Trophoblast cell (in vitro differentiated cells and primary cell): ENCODE measurements at places on chromosomes 13 and 19.

- no peaks in the 10 kb centered on the region for H3K27me3 ChIP-seq
- H3K4me3 ChIP-seq, result no peak overlapping the region
- DNase-seq, result no peak
- H3K36me3 ChIP-seq, result peaks cover 5% of the 10 kb centered on the region
- H3K4me1 ChIP-seq, result no peaks in the 10 kb centered on the region
- no peak overlapping the region for H3K27ac ChIP-seq
These were observed 129.2 kb downstream of the PAN3 start for GRCh38 chr13:28267497-28267896.

GRCh38 chr13:50132904-50133357 lies 117.7 kb downstream of the KCNRG start:
- no peak overlapping the region for H3K4me3 ChIP-seq
- peaks cover 10% of the 10 kb centered on the region for H3K4me1 ChIP-seq
- peaks cover 55% of the 10 kb centered on the region for H3K27me3 ChIP-seq
- H3K36me3 ChIP-seq, result no peaks in the 10 kb centered on the region
- no peak overlapping the region for H3K27ac ChIP-seq
- no peak for DNase-seq

GRCh38 chr13:83765796-83766195 lies 116.5 kb downstream of the SLITRK1 start:
- H3K27me3 ChIP-seq, result no peaks in the 10 kb centered on the region
- no peaks in the 10 kb centered on the region for H3K36me3 ChIP-seq
- no peak overlapping the region for H3K4me3 ChIP-seq
- no peak overlapping the region for H3K27ac ChIP-seq
- no peak for DNase-seq

DNA sequence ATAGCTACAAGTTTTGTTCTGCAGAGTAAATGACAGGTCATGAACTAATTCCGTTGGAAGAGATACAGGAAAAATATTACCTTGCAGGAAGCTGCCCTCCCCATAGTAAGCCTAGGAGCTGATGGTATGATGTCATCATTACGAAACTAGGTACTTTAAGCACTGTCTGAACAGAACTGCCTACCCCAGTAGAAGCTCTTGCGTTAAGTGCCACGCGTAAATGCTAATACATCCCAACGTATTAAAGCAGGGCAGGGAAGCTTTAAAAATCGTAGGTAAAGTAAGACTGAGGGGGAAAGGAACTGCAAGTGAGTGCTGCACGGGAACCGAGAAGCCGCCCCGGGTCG lies 572 bp downstream of the UGGT2 start:
- H3K4me3 ChIP-seq, result peak overlapping the region; percentile 99
- H3K27me3 ChIP-seq, result no peaks in the 10 kb centered on the region
- H3K4me1 ChIP-seq, result peaks cover 2% of the 10 kb centered on the region
- H3K36me3 ChIP-seq, result no peaks in the 10 kb centered on the region
- peak; percentile 75 for DNase-seq

- H3K27me3 ChIP-seq, result no peaks in the 10 kb centered on the region
- H3K4me3 ChIP-seq, result no peak overlapping the region
These were observed 19.4 kb upstream of the PSG2 start for GRCh38 chr19:43101950-43102349.

DNA sequence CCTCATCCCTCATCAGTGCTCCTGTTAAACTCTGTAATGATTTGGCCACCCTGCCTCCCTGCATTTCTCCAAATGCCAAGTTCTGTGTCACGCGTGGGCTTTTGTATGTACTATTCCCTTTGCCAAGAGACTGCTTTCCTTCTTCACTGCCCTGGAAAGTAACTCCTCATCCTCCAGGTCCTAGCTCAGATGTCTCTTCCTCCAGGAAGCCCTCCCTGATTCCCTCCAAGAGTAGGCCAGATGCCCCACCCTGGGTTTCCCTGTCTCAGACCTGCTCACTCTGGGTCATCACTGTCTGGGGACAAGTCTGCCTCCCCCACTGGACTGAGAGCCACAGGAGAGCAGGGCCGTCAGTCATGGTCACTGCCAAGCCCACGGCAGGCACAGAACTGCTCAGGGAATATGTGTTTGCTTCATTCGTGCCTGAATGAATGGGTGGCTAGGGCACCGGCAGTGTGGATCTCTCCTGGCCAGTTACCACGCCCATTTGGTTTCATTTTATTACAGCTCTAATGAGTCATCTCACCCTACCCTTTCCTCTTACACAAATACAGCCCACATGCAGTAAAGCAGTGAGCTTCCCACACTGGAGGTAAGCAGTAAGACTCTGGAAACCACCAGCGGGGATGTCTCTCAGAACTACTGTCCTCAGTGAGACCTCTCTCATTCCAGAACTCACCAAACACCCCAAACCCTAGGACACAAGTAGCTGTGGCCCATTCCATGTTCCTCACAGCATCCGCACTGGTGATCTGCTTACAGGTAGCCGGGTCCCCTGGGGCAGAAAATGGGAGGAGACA lies 12.1 kb upstream of the GPR4 start:
- no peak overlapping the region for H3K27ac ChIP-seq
- peaks cover 36% of the 10 kb centered on the region for H3K36me3 ChIP-seq
- H3K4me1 ChIP-seq, result no peaks in the 10 kb centered on the region
- H3K27me3 ChIP-seq, result no peaks in the 10 kb centered on the region
- no peak overlapping the region for H3K4me3 ChIP-seq
- peak; percentile 85 for DNase-seq

- peak; percentile 59 for DNase-seq
- no peak overlapping the region for H3K4me3 ChIP-seq
- H3K4me1 ChIP-seq, result no peaks in the 10 kb centered on the region
- H3K27me3 ChIP-seq, result no peaks in the 10 kb centered on the region
- H3K36me3 ChIP-seq, result no peaks in the 10 kb centered on the region
These were observed 313.8 kb upstream of the NBEA start for GRCh38 chr13:34628209-34628682.
